ENCODE measurements at places on chromosomes 5 and 9.

GRCh38 chr9:130342714-130343085, 77.1 kb downstream of the HMCN2 start:
- no peak for DNase-seq

- DNase-seq = no peak
These were observed 33.7 kb downstream of the FGF18 start for GRCh38 chr5:171453056-171453725.

- peak; percentile 4 for DNase-seq
These were observed 104.7 kb upstream of the IER5L start for GRCh38 chr9:129282731-129283211.

DNA sequence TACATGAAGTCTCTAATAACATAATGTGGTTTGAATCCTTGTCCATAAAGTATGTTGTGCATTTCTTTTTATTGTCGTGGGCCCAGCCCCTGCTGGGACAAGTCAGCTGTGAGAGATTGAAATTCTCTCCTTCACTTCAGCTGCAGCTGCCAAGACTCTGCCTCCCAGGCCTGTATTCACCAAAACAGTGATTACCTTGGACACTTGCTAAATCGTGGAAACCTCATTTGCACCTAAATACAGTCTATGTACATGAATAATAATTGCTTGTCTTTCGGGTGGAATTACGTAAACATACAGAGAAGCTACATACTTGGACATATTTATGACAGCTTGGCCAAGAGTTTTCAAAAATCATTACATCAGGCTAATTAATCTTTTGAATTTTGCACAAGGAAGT, 898.5 kb upstream of the SEMA6A start:
- DNase-seq = no peak

DNA sequence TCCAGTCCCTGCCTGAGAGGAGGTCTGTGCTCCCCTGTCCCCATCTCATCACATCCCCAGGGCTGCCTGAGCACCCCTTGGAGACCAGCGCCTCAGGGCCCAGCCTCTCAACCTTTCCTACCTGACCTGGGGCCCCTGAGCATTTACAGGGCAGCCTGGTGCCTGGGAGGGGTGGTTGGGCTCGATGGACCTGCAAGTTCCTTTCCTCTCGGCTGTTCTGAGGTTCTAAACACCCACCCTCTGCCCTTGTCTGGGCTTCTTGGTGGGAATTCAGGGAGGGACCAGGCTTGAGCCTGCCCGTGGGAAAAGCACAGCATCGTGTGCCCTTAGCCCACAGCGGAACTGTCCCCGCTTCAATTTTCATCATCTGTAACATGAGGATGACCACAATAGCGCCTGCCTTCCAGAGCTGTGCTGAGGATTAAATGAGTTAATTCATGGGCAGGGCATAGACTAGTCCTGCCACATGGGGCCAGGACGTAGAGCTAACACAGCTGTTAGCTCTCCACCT, 91.0 kb upstream of the SH3PXD2B start:
- DNase-seq = no peak

GRCh38 chr9:134283692-134284265, 42.5 kb upstream of the RXRA start:
- no peak for DNase-seq

DNA sequence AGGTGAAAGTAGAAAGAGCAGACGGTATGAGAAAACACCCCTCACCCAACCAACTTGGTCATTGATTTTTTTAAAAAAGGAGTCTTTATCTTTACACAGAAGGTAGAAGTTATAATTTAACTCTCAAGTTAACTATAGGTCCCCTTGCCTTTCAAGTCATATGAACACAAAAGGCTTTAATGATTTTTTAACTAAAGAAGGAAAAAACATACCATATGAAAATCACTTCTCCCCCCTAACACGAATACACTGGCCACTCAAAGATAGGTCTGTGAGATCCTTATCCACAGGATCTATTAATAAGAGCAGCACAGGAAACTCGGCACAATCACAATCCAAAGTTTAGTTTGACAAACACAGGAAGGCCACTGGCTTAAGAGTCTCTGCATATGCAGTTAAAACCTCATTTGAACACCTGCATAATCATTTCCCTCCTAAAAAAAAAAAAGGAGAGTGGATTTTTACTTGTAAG, 138.0 kb downstream of the ENC1 start:
- no peak for DNase-seq

GRCh38 chr5:160496784-160497183, 75.1 kb downstream of the PTTG1 start:
- DNase-seq = no peak

DNA sequence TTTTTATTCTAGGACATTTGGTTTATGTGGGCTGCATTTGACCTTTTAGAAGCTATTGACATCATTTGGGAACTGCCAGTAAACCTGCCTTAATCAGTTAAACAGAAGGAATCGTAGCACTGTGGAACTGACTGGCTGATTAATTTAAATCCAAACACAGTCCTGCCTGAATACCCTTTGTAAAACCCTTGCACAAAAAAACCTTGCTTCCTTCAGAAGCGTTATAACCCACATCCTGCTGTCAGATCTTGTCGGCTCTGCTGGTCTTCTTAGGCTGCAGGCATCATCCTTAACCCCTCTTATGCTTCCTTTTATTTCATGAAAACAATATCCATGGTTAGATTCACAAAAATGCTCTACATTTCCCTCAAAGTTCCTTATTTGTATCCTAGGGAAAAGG, 46.3 kb downstream of the PAM start:
- DNase-seq = no peak

GRCh38 chr5:1801967-1802295, 724 bp downstream of the NDUFS6 start:
- DNase-seq = no peak

DNA sequence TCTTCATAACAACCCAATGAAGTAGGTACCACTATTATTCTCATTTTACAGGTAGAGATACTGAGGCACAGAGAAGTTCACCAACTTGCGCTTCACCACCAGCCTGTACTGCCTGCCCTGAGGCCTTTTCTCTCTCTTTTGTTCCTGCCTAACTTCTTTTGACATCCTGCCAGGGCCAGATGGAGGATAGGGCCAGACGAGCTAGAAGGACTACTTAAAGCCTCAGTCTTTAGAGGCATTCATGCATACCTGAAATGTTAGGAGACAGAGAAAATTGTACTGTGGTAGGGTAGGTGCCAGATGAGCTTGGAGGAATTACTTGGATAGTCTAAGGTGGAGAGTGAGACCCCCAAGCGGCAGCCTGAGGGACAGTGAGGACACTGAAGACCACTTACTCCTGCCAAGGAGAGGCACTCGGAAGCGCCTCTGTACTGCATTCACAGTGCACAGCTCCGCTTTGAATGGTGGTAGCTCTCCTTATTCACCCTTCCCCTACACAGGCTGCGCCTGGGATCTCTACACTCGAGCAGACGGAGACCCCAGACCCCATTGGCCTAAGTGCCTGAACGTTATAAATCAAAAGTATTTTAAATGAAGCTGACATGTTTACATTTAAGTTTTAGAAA, 6.2 kb upstream of the ORM1 start:
- no peak for DNase-seq

DNA sequence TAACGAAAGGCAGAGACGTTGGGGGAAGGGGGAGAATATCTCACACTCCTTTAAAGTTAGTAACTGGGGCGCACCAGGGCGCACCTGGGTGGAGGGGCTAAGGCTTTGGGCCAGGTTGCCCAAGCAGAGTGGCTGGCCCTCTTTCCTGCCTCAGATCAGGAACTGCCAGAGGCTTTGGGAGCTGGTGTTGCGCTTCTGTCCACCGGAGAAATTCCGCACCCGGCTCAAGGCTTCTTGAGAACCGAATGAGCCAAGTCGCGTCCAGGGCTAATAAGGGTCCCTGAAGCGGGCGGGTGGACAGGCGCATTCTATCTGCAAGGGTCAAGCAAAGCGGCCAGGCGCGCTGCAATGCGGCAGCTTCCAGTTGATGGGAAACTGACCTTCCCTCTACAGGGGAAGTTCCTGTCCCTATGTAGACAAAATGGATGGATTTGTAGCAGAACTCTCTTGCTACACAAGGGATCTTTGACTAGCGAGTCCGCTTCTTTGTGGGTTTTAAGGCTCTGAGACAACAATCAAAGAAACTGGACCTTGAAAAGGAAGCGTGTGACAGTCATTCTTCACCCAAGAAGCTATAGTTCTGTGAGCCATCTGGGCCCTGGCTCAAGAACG, 5.5 kb downstream of the PAX5 start:
- no peak for DNase-seq

GRCh38 chr5:27962198-27962597, 923.8 kb upstream of the CDH9 start:
- no peak for DNase-seq

- no peak for DNase-seq
These were observed 171.7 kb downstream of the TTLL11 start for GRCh38 chr9:121921444-121921843.

DNA sequence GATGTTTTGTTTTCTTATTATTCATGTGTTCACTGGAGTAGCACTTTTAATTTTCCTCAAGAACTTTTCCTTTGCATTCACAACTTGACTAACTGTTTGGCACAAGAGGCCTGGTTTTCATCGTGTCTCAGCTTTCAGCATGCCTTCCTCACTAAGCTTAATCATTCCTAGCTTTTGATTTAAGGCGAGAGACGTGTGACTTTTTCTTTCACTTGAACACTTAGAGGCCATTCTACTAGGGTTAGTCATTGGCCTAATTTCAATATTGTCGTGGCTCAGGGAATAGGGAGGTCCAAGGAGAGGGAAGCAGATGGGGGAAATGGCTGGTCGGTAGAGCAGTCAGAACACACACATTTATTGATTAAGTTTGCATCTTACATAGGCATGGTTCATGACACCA, 94.0 kb downstream of the ZNF462 start:
- no peak for DNase-seq

GRCh38 chr9:81896070-81896469, 32.2 kb upstream of the SPATA31D4 start:
- no peak for DNase-seq

DNA sequence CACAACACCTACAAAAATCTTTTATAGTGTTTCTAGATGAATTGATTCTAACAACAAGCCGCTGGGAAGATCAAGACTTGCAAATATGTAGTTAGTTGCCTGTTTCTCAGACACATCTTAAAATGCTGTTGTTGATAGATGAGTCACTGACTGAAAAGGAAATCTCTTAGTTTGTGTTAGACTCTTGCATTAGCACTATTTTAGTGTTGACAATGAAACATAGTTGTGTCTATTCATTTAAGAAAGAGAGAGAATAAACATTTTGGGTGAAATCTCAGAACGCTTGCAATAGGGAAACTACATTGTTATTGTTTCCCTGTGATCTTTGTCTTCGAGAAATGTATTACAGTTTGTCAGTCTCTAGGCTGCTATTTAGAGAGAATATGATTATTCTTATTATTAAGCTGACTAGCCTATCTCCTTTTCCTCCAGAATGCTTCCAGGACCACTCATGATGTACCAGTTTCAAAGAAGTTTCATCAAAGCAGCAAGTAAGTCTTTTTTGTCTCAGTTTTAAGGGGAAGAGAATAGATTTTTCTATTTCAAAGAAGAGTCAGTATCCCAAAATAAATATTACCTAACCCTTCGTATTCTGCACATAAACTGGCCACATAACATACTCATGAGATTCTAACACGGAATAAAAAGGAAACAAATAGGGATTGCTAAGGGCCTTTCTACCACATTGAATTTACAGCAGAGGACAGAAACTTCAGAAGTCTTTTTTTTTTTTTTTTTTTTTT, 285.6 kb downstream of the ARHGAP26 start:
- no peak for DNase-seq

DNA sequence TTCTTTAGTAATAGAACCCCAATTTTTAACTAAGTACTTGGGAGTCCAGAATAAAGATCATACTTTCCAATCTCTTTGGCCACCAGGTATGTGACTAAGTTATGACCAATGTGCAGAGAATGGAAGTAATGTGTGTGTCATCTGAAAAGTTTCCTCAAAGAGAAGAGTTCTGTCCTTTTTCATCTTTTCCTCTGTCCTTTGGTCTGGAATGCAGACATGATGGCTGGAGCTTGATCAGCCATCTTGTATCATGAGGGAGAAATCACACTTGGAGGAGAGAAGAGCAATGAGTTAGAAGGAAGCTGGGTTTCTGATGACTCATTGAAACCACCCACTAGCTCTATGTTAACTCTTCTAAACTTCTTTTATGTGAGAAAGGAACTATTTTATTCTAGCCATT, 5.5 kb upstream of the CPEB4 start:
- no peak for DNase-seq

GRCh38 chr9:4138781-4139180, 161.1 kb downstream of the GLIS3 start:
- DNase-seq = no peak

DNA sequence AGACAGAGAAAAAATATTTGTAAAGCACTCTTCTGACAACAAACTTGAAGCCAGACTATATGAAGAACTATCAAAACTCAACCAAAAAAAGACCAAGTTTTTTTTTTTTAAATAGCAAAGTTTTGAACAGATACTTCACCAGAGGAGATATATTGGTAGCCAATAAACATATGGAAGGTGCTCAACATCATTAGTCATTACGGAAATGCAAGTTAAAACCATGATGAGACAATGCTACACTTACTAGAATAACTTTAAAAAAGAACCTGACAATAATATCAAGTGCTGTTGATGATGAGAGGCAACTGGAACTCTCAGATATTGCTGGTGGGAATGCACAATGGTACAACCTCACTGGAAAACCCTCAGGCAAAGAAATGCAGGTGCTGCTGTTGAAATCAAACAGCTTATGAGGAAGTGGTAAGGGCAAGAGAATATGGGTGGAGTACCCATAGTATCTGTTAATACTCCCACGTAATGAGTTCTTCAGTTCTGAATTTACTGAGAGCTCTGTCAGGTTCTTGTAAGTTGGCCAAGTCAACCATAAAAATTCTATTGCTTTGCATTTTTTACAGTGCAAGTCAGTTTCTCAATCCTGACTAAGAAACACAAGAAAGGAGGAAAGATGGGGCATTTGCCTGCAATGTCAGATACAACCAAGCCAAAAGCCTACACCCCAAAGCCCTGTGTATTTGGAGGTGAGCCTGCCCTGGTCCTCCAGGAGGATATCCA, 87.3 kb upstream of the GNAQ start:
- DNase-seq = no peak

GRCh38 chr9:89379508-89380115, 61.3 kb downstream of the SECISBP2 start:
- no peak for DNase-seq

DNA sequence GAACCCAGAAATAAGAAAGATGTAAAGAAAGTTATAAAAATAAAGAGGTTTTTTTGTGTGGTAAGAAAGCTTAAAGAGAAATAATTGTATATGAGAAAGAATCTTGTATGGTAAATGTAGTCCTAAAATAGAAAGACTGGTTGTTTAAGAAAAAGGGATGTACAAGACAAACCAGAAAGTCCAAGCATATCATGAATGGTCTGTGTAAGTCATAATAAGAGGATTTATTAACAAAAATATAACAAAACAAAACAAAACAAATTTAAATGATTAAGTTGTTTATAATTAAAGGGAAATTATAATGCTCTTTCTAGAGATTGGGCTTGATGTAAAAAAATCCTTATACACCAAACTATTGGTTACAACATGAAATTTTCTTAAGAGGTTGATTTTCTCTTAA, 590.4 kb upstream of the PTGER4 start:
- no peak for DNase-seq

GRCh38 chr9:106526716-106527204, 336.2 kb upstream of the ZNF462 start:
- DNase-seq = no peak
